ENCODE measurements at places on chromosomes 11 and 22.

- peak; percentile 13 for DNase-seq
Observed at GRCh38 chr11:20355221-20356219, 8.0 kb upstream of the HTATIP2 start.

DNA sequence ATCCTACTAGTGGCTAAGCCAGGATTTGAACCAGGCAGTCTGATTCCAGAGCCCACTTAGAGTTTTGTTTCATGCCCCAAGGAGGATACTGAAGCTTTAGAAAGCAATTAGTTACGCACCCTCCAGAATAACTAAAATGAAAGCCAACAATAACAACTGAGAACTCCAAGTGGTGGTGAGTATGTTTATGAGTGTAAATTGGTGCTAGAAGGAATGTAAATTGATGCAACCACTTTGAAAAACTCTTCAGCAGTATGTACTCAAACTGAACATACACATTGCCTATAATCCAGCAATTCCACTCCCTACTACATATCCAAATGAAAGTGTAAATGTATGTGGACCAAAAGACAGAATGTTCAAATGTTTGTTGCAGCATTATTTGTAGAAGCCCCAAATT, 6.7 kb upstream of the ARL14EP start:
- DNase-seq: no peak

GRCh38 chr11:115286614-115287013, 217.6 kb downstream of the CADM1 start:
- DNase-seq: no peak

GRCh38 chr11:128506999-128507611, 80.3 kb downstream of the ETS1 start:
- DNase-seq: no peak

DNA sequence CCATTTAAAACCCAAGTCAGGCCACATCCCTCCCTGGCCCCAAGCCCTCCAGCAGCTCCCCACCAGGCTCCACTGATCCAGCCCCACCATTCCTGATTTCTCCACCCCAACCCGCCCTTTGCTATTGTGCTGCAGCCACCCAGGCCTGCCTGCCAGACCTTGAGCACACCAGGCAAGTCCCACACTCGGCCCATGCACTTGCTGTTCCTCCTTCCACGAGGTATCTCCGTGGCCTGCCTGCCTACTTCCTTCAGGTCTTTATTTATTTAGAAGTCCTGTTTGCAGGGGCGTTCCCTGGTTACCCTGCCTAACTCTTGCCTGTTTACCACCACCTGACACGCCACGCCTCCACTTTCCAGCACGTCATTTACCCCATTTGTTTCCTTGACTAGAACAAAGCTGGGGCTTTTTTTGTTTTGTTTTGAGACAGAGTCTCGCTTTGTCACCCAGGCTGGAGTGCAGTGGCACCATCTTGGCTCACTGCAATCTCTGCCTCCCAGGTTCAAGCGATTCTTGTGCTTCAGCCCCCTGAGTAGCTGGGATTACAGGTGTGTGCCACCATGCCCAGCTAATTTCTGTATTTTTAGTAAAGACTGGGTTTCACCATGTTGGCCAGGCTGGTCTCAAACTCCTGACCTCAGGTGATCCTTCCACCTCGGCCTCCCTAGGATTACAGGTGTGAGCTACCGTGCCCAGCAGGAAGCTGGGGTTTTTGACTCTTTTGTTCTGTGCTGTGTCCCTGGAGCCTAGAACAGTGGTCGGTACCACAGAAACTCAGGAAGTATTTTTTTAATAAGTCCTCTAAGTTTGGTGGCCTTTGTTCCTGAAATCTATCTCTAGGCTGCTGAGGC, 6.7 kb downstream of the CENPM start:
- peak; percentile 84 for DNase-seq

- no peak for DNase-seq
Observed at GRCh38 chr11:16985297-16985696, 28.9 kb downstream of the PLEKHA7 start.

- DNase-seq: no peak
Observed at GRCh38 chr22:20926243-20926642, 9.0 kb downstream of the CRKL start.

- DNase-seq: peak; percentile 69
Observed at GRCh38 chr22:39622881-39623367, 52.4 kb downstream of the CACNA1I start.

GRCh38 chr11:113166280-113166679, 148.1 kb upstream of the TTC12 start:
- no peak for DNase-seq

- no peak for DNase-seq
Observed at GRCh38 chr11:6925636-6926207, 504 bp upstream of the ZNF215 start.

DNA sequence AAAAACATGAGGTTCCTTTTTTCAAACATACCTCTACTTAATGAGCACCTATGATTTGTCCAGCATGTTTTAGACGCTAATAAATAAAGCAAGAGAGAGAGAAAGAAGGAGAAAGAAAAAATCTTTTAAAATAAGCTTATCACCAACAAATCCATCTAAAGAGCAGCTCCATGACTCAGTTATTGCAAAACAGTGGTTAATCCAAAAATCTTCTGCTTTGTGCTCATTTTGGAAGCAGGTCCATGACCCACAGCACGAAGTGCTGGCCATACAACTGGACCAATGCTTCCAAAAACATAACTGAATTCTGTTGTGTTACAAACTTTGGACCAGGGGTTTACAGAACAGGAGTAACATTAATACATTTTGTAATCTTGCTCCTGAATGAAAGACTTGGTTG, 696.6 kb downstream of the KCNA4 start:
- DNase-seq: no peak

DNA sequence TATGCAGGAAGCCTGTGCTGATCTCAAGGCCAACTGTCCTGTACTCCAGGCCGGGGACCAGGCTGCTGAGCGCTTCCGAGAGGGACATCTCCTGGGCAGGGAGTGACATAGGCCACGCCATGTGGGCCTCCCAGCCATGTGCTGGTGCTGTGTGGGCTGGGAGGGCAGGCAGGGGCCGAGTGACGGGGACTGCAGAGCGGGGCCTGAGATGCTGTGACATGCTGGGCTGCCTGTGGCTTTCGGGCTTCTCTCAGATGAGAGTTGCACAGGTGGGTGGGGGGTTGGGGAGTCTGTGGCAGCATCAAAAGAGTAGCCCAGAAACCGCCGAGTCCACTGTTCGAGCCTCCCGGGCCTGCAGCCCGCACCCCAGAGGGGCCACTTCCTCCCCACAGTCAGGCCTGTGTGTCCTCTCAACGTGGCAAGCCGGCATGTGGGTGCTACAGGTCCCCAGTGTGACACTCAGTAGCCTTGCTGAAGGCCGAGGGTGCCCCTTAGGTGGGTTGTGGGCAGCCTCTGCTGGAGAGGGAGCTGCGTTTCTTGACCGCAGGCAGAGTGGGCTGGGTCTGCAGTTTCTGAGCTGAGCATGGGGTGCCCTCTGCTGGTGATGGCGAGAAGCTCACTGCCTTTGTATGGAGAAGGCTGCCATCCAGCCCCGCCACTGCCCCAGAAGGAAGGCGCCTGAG, 101.2 kb downstream of the BCR start:
- DNase-seq: peak; percentile 90

GRCh38 chr22:25630447-25630846, 66.0 kb downstream of the GRK3 start:
- DNase-seq: no peak

- no peak for DNase-seq
Observed at GRCh38 chr11:108901359-108901758, 236.5 kb downstream of the DDX10 start.

GRCh38 chr11:61378713-61379313, 13.6 kb upstream of the TMEM216 start:
- DNase-seq: no peak

DNA sequence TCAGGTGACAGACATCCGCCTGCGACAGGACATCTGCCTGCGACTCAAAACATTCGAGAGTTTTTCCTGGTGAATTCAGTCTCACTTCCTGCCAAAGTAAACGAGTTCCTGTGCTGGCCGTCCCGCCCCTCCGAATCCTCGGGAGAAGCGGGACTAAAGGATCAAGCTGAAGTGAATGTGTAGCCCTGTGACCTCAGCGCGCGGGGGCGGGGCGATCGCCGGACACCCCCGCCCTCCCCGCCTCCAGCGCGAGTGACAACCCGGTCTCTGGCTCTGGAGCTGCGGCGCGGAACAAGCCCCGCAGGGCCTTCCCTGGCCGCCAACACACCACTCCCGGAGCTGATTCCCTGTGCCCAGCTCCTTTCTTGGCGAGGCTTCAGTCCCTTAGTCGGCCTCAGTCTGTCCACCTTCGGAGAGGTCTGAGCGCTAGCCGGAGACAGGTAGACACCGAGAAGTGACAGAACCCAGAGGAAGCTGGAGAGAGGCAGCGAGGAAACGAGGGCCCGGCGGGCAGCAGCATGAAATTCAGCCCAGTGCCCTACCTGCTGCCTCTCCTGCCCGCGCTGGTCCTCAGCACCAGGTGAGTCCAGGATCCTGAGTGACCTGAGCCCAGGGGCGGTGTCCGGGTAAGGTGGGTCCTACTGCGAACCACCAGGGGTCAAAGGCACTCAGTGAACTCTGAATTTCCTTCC, 766.4 kb upstream of the LUZP2 start:
- DNase-seq: no peak

DNA sequence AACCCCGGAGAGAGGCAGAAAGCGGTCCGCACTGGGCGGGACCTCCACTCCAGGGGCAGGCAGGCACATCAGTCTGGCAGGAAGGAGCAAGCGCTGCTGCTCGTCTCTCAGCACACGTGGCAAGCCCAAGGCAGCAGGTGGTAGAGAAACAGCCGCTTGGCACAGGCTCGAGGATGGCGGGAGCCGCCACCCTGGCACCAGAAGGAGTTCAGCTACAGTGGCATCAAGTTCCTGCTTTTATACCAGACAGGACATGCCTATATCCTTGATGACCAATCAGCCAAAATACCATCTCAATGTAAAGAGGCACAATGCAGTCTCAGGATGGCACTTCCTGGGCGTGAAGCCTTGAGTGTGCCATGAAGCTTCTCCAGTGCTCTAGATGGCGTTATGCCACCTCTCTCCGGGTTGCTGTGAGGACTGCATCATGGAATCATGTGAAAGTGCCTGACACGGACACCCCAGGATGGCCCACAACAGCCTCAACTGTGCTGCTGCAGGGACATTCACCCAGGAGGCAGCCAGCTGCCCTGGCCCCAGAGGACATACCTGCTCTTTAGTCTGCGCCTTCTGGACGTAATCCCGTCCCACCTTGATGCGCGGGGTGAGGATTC, 64.8 kb downstream of the APOL1 start:
- no peak for DNase-seq

- DNase-seq: peak; percentile 37
Observed at GRCh38 chr11:59556115-59556916, 45.0 kb downstream of the OR4D9 start.

- no peak for DNase-seq
Observed at GRCh38 chr22:46824980-46825544, 62.6 kb downstream of the TBC1D22A start.

DNA sequence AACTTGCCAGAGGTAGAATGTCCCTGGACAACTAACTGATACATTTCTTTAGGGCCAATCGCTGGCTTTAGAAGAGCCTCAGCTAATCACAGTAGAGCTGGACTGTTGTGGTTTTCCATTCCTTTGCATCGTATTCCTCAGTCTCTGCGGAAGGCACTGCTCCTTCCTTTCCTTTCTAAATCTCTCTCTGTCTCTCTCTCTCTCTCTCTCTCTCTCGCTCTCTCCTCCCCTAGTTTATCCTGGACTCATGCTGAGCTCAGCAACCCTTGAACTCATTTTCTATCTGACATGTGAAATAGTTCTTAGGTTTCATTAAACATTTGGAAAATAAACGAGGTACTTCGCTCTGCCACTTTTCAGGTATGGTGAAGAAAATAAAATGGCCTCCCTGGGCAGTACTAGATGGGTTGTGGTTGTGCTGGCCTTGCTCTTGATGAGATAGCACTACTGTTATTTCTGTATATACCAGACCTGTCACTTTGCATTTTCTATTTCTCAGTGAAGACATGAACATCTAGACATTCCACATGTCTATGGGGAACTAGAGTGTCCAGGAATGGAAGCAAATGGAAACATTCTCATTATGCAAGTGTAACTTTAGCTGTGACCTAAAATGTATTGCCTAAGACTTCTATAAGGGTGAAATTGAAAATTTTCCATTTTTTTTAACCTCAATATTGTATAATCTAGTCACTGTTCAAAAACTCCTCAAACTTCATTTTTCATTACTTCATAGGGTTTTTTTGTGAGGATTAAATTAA, 12.0 kb upstream of the SESN3 start:
- DNase-seq: no peak

- no peak for DNase-seq
Observed at GRCh38 chr11:10930972-10931760, 73.3 kb upstream of the ZBED5 start.

GRCh38 chr22:27705408-27706080, 96.0 kb downstream of the MN1 start:
- no peak for DNase-seq

GRCh38 chr11:2215230-2215560, 43.6 kb upstream of the TH start:
- DNase-seq: no peak

DNA sequence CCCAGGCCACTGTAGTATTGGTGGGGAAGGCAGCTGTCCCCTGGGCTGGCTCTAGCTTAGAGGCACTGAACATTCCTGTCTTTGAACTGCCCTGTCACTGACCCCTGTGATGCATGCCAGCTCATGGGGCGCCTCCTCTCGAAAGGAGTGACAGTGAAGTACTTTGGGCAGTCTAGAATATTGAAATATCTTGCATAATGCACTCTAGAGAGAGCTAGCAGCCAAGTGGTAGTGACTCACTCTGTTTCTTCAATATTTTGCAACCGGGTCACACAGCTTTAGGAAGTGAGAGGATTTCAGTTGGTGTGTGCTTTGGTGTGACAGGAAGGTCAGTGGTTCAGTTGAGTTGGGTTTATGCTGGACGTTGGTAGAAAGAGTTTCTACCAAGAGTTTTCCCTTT, 35.5 kb upstream of the ST14 start:
- DNase-seq: no peak

GRCh38 chr11:44582641-44583352, 17.3 kb downstream of the CD82 start:
- DNase-seq: no peak

DNA sequence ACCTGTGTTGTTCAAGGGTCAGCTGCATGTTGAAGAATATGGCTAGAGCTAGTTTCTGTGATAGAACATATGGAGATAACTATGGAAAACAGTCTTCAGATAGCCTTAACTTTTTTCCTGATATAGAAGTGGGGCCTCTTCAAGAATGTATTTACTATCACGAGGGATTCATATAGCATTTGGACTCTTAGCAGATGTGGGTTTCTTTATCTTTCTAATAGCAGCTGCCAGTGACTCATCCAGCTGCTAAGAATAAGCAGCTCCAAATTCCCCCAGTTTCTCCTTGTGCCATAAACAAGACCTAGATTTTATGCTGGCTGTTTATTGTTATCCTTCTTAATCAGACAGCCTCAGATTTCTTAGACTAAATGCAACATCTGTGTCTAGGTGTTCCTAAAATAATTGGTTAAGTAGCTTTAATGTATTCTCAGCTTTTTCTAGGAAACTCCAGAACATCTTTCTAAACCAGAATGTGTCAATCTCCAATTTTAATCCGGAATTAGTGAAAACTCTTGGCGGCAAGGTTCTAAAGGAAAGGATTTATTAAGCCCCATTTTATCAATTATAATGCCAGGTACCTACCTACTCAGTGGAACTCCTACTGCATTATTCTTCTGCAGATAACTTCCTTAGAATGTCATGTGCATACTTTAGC, 119.8 kb downstream of the CSTPP1 start:
- no peak for DNase-seq

- peak; percentile 28 for DNase-seq
Observed at GRCh38 chr11:43944761-43945311, 2.4 kb downstream of the C11orf96 start.
